Effector memory CD8-positive, alpha-beta T cell (primary cell): ENCODE measurements at places on chromosomes 11 and 22.
A peak's percentile ranks its signal among the peaks of the same experiment; 100 is the strongest.

- DNase-seq = no peak
- H3K36me3 ChIP-seq = peaks cover 34% of the 10 kb centered on the region
- H3K4me1 ChIP-seq = peaks cover 17% of the 10 kb centered on the region
- peak overlapping the region; percentile 95 for H3K4me3 ChIP-seq
Observed at GRCh38 chr11:118252688-118253087, 523 bp upstream of the MPZL3 start.

- H3K4me3 ChIP-seq = peak overlapping the region; percentile 94
- no peak for DNase-seq
Observed at GRCh38 chr11:73760135-73760678, 667 bp downstream of the RAB6A start.

DNA sequence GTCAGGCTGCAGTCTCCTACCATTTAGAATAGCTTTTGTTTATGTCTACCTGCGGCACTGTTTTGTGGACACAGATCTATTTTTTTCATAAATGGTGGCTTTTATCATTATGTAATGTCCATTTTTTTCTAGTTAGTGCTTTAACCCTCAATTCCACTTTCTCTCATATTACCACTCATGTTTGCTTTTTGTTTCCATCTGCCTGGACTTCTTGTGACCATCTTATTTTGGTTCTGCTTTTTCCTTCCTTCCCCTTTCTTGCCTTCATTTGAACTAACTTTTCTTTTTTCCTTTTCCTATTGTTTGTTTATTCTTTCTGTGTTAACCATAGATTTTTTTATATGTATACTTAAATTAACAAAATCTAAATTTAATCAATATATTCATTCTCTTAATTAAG, 98.5 kb upstream of the SLC22A12 start:
- no peaks in the 10 kb centered on the region for H3K36me3 ChIP-seq
- H3K27me3 ChIP-seq = peaks cover 54% of the 10 kb centered on the region
- no peak overlapping the region for H3K27ac ChIP-seq
- H3K4me1 ChIP-seq = peaks cover 12% of the 10 kb centered on the region
- DNase-seq = no peak

DNA sequence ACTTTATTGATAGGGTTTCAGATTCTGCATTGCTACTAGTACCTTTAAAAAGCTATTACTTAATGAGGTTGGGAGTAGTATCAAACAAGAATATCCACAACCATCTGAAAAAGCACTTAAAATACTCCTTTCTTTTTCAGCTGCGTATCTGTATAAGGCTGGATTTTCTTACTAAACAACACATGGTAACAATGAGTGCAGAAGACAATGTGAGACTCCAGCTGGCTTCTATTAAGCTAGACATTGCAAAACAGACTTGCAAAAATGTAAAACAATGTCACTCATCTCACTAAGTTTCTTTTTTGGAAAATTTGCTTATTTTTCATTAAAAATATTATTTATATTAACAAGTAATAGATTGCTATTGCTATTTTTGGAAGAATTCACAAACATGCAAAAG, 132.6 kb downstream of the WNT11 start:
- no peak for DNase-seq
- H3K27me3 ChIP-seq = no peaks in the 10 kb centered on the region
- H3K4me3 ChIP-seq = no peak overlapping the region
- H3K4me1 ChIP-seq = peaks cover 6% of the 10 kb centered on the region

GRCh38 chr22:45620706-45621105, 50.9 kb upstream of the ATXN10 start:
- peaks cover 3% of the 10 kb centered on the region for H3K27me3 ChIP-seq
- no peak overlapping the region for H3K4me3 ChIP-seq
- DNase-seq = no peak
- H3K36me3 ChIP-seq = no peaks in the 10 kb centered on the region
- H3K4me1 ChIP-seq = peaks cover 8% of the 10 kb centered on the region
- H3K27ac ChIP-seq = no peak overlapping the region
